CD4-positive, alpha-beta T cell (primary cell): ENCODE measurements at places on chromosomes 13 and 19. TPM values are rescaled to one million over a fixed set of nuclear protein-coding genes. Genes with fewer than 3 reads are reported as not detected.

DNA sequence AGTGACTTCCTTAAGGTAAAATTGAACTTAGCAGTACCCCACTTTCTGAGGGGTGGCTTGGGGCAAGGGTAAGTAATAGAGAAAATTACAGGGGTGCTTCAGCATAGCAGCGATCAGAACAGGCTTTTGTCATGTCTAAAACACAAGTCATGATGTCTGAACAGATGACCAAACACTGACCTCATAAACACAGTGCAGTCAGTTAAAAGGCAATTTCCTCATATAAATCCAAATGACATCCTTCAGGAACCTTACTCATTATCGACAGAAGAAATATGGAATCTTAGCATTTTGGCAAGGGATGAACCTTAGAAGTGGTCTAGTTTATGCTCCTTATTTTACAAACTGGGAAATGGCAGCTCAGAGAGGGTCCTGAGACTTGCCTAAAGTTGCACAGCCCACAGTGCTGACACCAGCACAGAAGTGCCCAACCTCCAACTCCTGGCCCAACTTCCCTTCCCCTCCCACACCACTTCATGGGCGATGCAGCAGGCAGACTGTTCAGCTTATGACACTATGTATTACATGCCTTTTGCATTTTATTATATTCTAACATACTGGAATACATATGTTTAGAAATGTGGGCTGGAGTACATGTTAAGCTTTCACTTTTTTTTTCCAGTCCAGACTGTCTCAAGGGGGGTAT, 3.6 kb downstream of the GJA3 start:
- H3K4me1 ChIP-seq = peaks cover 17% of the 10 kb centered on the region
- H3K4me3 ChIP-seq = no peak overlapping the region
- no peak for DNase-seq
- peaks cover 38% of the 10 kb centered on the region for H3K27me3 ChIP-seq

- peaks cover 4% of the 10 kb centered on the region for H3K36me3 ChIP-seq
- no peak overlapping the region for H3K27ac ChIP-seq
- H3K4me1 ChIP-seq = peaks cover 18% of the 10 kb centered on the region
- DNase-seq = peak; percentile 59
Measured at GRCh38 chr19:3783660-3784584, 2.3 kb downstream of the MATK start.

DNA sequence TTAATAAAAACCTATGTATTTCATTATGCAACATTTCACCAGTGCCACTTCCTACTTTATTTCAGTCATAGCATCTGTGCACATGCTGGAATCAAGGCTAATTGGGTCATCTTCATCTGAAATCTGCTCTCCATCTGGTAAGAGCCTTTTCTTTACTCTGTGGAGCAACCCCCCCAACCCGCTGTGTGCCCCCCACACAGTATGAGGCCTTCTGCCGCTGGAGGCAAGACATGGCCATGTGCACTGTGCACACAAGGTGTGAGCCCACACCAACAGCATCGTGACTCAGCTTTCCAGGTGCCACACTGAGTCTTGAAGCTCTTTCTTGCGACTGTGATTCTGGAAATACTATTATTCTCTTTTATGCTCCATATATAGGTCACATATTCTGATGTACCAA, 471.0 kb downstream of the TBC1D4 start:
- no peak overlapping the region for H3K4me3 ChIP-seq
- no peak for DNase-seq
- H3K36me3 ChIP-seq = no peaks in the 10 kb centered on the region
- H3K4me1 ChIP-seq = no peaks in the 10 kb centered on the region
- no peak overlapping the region for H3K27ac ChIP-seq

Gene CSNK1A1L
- total RNA-seq = not detected

DNA sequence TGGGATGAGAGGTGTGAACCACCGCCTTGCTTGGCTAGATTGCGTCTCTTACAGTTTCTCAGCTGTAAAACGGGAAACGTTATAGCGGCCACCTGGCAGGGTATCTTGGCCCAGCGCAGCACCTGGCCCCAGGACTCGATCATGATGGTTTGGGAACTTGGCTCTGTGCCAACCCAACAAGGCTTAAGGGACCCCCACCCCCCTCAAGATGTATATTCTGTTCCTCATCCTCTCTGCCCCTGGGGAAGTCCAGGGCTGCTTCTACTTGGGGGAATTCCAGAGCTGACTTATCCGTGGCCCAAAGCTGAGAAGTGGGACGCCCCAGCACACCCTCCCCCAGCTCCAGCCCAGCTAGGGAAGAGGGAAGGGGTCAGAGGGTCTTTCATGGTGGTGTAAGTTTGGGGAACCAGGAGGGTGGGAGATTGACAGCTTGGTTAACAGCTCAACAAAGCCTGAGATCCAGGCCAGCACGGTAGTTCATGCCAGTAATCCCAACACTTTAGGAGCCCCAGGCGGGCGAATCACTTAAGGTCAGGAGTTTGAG, 695 bp downstream of the ICAM1 start:
- H3K27me3 ChIP-seq = no peaks in the 10 kb centered on the region
- peaks cover 7% of the 10 kb centered on the region for H3K36me3 ChIP-seq
- H3K4me3 ChIP-seq = peak overlapping the region; percentile 80
- H3K4me1 ChIP-seq = peaks cover 36% of the 10 kb centered on the region
- H3K27ac ChIP-seq = peak overlapping the region; percentile 95

DNA sequence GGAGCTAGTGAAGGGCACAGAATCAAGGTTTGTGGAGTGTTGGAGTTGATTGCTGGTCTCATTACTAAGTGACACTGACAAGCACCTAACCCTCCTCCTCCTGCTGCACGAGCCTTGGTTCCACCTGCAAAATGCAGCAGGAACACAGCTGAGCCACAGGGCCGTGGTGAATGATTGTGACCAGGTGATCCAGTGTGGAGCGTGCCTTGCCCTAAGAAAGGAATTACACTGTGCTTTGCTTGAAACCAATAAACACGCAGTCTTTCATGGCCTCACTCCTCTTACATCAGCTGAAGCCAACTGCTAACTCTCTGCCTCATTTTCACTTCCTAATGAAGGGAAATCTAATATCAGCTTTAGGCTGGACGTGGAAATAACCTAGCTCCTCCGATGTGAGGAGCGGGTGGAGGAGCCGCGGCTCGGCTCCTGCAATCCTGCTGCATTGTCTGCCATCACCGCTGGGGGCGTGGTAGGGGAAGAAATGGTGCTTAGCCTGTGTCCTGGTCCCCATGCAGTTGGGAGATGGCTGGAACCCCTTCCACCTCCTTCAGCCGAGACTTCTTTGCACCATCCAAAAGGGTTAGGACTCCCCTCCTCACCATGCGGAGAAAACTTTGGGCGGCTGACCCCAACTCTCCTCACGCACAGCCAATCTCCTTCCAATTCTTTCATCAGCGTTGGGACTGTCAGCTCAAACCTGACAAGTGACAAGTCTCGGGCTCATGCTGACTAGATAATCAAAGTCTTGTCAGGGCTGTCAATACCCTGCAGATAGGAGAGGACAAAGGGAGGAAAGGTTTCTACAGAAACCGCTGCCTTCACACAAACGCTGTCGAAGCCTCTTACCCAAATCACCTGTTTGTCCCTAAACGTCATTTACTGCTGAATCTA, 427.9 kb downstream of the ZNF536 start:
- no peak overlapping the region for H3K27ac ChIP-seq
- H3K4me1 ChIP-seq = no peaks in the 10 kb centered on the region
- H3K4me3 ChIP-seq = no peak overlapping the region

DNA sequence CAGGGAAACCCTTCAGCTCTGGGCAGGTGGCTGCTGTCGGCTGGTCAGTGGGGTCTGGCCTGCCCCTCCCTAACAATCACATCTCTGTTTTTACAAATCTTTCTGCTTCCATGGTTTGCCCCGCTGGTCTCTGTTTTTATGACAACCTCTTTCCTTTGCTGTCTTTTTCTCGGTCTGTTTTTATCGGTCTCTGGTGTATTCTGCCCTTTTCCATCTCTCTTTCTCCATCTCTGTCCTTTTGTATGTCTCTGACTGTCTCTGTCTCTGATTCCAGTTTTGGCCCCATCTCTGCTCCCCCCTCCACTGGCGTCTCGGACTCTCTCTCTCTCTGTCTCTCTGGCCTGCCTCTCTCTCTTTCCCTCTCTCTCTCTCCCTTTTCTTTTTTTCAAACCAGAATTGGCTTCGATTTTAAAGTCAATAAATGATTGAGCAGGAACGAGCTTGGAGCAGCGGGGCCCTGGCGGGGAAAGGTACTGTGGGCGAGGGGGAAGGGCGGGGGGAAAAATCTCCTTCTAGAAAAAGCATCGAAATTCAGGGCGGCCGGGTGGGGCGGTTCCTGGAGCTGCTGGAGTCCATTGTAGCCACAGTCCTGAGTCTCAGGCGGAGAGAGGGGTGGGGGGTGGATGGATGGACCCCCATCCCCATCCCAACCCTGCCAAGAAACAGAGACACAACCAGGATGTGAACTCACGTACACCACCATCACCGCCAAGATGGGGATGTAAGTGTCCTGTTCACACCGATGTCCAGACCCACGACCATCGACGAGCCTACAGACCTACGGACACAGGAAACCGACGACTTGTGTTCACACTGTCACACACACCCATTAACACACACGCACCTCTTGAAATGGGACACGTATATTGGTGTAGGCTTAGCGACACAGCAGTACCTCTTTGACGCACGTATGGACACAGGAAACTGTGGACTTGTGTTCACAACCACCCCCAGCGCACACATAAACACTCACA, 3.0 kb downstream of the NFIX start:
- H3K27me3 ChIP-seq = no peaks in the 10 kb centered on the region
- H3K4me1 ChIP-seq = peaks cover 15% of the 10 kb centered on the region
- H3K4me3 ChIP-seq = no peak overlapping the region

GRCh38 chr19:38939957-38940356, 9.2 kb downstream of the MRPS12 start:
- no peaks in the 10 kb centered on the region for H3K27me3 ChIP-seq
- H3K4me1 ChIP-seq = peaks cover 10% of the 10 kb centered on the region
- DNase-seq = no peak

- H3K27ac ChIP-seq = no peak overlapping the region
- no peak for DNase-seq
- no peaks in the 10 kb centered on the region for H3K4me1 ChIP-seq
- H3K4me3 ChIP-seq = no peak overlapping the region
- H3K36me3 ChIP-seq = peaks cover 44% of the 10 kb centered on the region
- H3K27me3 ChIP-seq = no peaks in the 10 kb centered on the region
Measured at GRCh38 chr19:10920781-10921180, 7.7 kb downstream of the YIPF2 start.

DNA sequence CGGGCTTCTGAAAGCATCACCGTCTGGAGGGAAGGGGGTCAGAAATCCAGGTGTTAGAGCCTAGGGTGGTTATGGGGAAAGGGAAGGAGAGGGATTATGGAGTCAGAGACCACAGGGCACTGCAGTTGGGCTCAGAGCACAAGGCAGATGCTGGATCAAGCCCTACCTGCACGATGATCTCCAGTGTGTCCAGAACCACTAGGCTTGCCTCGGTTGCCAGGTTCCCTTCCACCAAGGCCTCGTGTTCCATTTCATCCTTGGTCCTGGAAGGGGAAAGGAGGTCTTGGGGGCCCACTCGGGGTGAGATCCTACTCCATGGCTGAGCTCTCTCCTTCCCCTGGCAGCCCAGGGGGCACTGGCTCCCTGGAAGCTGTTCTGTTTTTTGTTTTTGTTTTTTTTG, 17.0 kb upstream of the KANK2 start:
- H3K36me3 ChIP-seq = no peaks in the 10 kb centered on the region
- DNase-seq = no peak
- no peaks in the 10 kb centered on the region for H3K4me1 ChIP-seq
- H3K27me3 ChIP-seq = no peaks in the 10 kb centered on the region
- H3K27ac ChIP-seq = no peak overlapping the region

Gene CYP2A6
- total RNA-seq = not detected

DNA sequence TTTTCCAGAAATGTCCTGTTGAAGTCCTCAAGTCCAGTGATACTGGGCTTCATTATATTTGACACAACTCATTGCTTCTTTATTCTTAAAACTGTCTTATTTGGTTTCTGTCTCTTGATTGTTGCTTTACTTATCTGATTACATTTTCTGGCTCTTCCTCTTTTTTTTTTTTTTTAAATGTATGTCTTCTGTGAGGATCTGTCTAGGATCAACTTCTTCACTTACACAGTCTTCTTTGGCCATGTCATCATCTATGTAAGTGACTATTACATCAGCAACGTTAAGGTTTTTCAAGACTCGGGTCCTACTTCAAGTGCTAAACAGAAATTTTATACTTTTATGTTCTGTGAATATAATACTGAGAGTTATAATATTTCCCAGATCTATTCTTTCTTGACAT, 162.1 kb downstream of the PDS5B start:
- no peaks in the 10 kb centered on the region for H3K4me1 ChIP-seq
- H3K27me3 ChIP-seq = no peaks in the 10 kb centered on the region
- peaks cover 31% of the 10 kb centered on the region for H3K36me3 ChIP-seq
- H3K27ac ChIP-seq = no peak overlapping the region
- H3K4me3 ChIP-seq = no peak overlapping the region
- DNase-seq = no peak

DNA sequence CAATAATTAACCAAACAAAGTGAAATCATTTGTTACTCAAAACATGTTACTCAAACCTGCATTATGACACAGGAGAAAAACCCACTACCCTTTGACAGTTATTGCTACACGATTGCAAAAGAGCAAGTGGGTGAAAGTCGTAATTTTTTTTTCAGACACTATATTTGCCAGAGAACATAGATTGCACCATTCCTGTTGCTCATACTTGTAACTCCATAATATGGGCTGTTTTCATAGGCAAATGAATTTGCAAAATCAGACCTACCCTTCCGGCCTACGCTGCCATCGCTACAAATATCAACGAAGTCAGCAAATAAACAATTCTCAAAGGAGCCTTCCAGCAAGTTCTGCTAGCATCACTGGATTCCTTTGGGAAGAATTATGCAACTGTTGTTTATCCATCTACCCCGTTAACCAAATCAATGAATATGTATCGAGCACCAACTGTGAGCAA, 396.5 kb downstream of the IRS2 start:
- no peaks in the 10 kb centered on the region for H3K36me3 ChIP-seq
- H3K4me1 ChIP-seq = no peaks in the 10 kb centered on the region
- no peak overlapping the region for H3K4me3 ChIP-seq
- no peak overlapping the region for H3K27ac ChIP-seq
- no peak for DNase-seq

DNA sequence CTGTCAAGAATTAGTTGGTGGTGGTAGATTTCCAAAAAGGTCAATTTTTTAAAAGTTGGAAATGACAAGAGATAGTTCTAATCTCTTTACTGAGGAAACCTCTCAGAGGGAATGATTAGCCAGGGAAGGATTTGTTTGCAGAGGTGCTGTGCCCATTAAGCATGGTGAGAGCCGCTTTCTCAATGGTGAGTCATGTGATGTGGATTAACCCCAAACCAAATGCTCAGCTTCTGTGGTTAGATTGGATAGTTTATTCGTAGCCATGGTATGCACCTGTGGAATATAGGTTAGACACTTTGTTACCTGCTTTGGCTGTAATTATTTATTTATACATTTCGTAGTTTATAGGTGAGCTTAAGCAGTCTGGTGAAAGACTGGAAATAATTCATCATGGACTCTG, 7.1 kb downstream of the HNRNPM start:
- no peak overlapping the region for H3K27ac ChIP-seq
- H3K36me3 ChIP-seq = peaks cover 55% of the 10 kb centered on the region
- H3K4me3 ChIP-seq = no peak overlapping the region

GRCh38 chr13:25733696-25734435, 317.9 kb downstream of the SHISA2 start:
- peaks cover 8% of the 10 kb centered on the region for H3K4me1 ChIP-seq
- no peak overlapping the region for H3K4me3 ChIP-seq
- H3K27ac ChIP-seq = no peak overlapping the region
- H3K36me3 ChIP-seq = no peaks in the 10 kb centered on the region
- no peak for DNase-seq
- no peaks in the 10 kb centered on the region for H3K27me3 ChIP-seq

Gene ELSPBP1
- total RNA-seq = not detected

Gene RAP2A
- 11.1 TPM for total RNA-seq

- DNase-seq = no peak
- no peak overlapping the region for H3K4me3 ChIP-seq
- no peak overlapping the region for H3K27ac ChIP-seq
- no peaks in the 10 kb centered on the region for H3K36me3 ChIP-seq
- no peaks in the 10 kb centered on the region for H3K4me1 ChIP-seq
Measured at GRCh38 chr13:82323101-82323500, 1559.2 kb downstream of the SLITRK1 start.
